ENCODE measurements at places on chromosomes 5 and 9.

DNA sequence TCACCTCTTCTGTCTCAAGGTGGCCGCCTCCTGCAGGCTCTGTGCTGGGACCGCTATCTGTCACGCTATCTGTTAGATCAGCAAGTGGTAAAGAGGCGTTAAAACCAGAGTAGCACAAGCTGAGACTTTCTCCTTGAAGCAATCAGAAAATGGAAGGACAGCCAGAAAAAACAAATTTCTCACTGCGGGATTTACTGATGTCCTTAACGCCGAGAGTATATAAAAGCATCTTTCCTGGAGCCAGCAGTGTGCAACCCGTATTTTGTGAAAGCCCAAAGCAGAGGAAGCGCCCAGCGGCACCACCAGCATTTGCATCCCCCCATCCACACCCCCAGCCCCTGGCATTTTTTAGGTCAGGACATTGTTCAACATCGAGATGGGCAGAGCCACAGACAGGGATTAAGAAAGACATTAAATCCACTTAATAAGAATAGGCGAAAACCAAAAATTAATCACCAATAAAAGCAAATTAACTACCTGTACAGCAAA, 48.6 kb downstream of the DUSP1 start:
- peak; percentile 24 for DNase-seq

DNA sequence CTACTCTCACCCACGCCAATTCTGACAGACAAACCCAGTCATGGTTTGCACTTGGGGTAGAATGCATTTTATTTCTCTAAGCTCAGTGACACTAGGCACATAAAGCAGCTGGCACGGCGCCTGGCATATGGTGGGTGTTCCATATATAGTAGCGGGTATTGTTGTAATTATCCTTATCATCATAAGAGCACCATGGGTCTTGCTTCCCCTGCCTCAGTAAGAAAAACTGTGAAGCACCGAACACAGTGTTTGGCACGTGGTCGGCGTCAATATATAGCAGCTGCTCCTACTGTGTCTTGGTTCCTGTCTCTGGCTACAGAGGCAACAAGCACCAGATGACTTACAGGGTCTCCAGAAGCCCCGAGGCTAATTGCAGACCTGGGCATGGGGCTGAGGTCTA, 194.1 kb upstream of the PANK3 start:
- DNase-seq: no peak

- DNase-seq: no peak
These were observed 72.4 kb upstream of the CXCL14 start for GRCh38 chr5:135651156-135651555.

DNA sequence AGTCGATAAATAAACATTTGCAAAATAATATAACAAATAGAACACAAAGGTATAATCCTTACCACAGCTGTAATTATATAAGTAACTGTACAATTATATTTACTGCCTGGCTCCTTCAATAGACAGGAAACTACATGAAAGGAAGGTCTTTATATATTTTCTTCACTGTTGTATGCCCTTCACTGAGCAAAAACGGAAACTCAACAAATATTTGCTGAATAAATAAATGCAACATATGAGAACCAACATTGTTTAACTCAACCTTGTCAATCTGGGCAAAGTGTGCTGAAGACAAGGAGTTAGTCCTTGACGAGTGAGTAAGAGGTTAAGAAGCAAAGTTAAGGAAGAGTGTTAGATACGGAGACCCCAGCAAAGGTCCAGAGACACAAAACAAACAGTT, 22.6 kb downstream of the PSMD5 start:
- no peak for DNase-seq

DNA sequence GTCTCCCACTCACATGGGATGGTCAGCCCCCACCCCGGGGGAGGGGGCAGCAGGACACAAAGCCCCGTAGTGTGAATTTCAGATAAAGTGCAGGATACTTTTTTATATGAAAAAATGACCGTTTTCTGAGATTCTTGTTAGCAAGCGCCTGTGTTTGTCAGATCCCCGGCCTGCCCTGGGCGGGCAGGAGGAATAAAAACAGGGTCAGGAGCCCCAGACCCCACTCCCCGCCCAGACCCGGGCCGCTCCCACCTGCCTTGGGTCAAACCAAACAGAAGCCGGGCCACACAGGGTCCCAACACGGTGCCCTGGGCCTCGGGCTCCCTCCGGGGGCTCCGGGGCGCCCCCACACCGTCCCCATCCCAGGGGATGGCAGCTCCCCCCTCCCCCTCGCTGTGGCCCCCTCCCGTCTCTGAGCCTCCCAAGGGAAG, 13.5 kb upstream of the NRARP start:
- DNase-seq: no peak

DNA sequence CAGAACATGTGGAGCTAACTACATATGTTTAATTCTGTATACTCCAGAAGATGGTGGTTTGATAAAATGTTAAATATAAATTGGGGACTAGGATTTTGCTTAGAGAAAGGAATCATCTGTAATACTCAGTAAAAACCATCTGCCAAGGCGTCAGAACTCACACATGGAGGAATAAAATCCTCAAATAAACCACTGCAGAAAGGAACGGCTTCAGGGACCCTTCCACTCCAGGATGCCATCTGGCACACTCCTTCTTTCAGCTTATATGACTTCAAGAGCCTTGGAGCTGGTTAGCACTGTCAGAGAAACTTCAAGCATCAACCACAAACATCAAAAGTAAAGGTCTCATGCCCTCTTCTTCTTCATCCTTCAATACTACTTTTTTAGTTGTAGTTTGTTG, 360.6 kb downstream of the PLK2 start:
- DNase-seq: no peak

- no peak for DNase-seq
These were observed 390.9 kb upstream of the DAB2 start for GRCh38 chr5:39815711-39816110.

- DNase-seq: no peak
These were observed 89.2 kb downstream of the ANKRD33B start for GRCh38 chr5:10653043-10653442.

DNA sequence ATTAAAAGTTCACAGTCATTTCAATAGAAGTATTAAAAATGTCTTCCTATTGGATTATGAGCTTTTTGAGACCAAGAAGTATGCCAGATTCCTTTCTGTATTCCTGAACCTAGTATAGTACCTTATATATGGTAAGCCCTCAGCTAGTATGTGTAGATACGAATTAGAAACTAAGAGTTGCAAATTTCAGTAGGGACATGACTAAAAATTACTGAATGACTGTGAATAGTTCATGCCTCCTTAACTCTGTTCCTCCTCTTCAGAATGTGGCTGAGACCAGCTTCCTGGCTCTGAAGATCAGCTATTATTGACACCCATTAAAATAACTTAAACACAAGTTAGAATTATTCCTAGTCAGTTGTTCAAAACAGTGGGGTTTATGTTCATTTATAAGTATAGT, 19.7 kb downstream of the KDM3B start:
- no peak for DNase-seq

DNA sequence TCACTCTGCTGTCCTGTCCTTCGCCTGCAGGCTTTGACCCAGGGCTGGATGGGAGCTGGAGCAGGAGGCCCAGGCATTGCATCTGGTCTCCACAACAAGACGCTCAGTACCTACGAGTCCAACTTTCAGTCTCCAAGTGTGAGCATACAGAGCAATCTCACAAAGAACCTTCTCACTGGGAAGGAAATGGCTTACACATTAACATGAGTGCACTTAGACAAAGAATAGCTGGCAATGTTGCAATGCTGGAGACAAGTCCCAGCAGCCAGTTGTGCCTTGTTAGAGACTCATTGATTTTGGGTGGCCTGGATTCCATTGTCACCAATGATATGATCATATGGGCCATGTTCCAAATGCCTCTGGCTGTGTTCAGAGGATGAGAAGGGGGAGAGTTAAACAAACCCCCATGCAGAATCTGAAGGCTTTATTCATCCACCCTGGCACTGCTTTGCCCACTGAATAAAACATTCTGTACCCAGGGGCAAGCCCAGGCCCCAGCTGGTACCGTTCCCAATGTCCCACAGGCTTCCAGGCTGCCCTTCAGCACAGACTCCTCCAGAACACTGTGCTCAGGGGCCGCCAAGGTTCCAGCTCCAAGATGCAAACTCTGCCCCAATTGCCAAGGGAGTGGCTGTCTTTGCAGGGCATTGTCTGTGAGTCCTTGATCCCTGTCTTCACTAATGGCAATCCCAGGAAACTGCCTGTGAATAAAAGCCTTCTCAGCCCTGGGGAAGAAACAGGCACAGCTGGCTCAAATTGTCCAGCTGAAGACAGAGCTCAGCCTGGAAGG, 185.5 kb downstream of the HSD17B3 start:
- no peak for DNase-seq

GRCh38 chr5:157326440-157327005, 60.6 kb downstream of the CYFIP2 start:
- no peak for DNase-seq

- DNase-seq: no peak
These were observed 20.4 kb downstream of the RPS23 start for GRCh38 chr5:82257729-82258128.

- no peak for DNase-seq
These were observed 48.9 kb downstream of the DAB2IP start for GRCh38 chr9:121700165-121700831.

- DNase-seq: no peak
These were observed 461.9 kb upstream of the PAPPA start for GRCh38 chr9:115691693-115692092.

DNA sequence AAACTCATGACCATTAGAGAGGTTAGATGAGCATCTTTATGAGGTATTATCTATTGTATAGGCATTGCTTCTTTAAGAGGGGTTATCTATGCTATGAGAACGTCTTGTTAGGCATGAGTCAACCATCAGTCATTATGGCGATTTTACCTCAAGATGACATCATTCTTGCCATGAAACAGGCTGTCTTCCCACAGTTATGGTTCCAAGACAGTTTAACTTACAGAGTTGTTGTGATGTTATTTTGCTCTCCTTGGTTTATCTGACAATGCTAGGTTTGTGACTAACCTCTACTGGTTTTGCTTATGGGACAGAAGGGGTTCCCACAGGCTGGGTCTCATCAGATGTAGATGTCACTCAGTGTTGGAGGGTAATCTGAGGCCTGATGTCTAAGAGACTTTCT, 1864.7 kb upstream of the ACO1 start:
- no peak for DNase-seq

GRCh38 chr5:135458921-135459331, 6.8 kb upstream of the TIFAB start:
- no peak for DNase-seq

DNA sequence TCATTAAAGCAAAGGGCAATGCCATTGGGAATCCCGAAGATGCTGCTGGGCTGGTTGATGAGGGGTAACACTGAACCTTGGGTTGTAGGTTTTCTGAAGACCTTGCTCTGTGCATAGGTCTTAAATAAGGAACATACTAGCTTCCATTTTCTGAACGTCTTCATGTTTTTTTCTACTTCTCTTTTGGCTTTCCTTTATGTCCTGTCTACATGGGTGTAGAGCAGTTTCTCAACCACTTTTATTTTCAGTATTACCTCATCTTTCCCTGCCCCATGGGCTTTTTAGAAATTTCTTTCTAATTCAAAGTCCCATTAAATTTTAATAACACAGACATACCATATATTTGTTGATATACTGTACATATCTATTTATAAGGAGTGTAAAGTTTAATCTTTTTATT, at the start of gene IFNA14:
TSS of gene IFNA14 (minus strand) at position 95 of the 400 bp plus-strand sequence. CDS start at position 25, 70 bp downstream.
- DNase-seq: no peak

- no peak for DNase-seq
These were observed 87.5 kb downstream of the SECISBP2 start for GRCh38 chr9:89405826-89406225.

GRCh38 chr9:16987026-16987425, 116.6 kb upstream of the BNC2 start:
- DNase-seq: no peak

DNA sequence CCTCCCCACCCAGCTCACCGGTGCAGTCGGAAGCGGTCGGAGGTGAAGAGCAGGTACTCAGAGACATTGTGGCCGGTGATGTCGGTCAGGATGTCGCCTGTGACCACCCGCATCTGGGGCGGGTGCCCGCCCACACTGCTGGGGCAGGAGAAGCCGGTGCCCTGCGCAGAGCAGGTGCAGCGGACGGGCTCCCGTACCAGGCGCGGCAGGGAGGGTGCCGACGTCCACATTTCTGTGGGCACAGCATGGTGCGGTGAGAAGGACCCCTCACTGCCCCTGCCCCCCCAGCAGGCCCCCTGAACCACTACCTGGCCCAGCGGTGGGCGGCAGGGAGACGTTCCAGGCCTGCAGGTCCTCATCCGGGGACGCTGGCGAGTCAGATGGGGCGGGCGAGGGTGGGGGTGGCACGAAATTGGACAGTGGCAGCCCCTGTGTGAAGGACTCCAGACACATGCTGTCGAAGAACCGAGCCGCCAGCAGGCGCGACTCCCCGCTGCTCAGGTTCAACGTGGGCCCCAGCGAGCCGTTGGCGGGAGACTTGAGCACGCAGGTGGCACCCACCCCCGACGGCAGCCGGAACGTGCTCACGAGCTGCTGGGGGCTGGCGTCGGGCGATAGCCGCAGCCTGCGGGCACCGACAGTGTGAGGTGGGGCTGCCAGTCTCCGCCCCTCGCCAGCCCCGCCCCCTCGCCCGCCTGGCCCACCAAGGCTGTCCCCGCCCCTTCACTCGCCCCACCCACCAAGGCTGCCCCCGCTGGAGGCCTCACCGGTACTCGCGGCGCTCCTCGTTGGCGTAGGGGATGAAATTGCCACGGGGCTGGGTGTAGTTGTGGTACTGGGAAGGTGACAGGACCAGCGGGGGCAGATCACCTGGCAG, 15.1 kb downstream of the ABCA2 start:
- DNase-seq: no peak

DNA sequence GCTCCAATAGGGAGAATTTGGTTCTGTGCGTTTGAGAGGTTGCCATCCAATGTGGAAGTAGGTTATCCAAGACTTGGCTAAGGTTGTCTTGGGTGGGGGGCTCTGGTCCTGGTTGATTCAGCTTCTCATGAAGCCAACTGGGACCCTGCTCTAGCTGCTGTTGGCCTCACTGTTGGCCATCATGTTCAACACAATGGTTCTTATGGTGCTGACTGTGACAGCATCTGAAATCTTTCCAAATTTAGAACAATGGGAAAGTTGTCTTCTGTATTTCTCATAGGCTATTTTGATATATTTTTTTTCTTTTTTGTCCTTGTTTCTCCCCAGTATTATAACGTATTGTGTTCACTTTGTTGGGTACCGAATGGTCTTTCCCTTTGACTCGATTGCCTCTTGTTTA, 71.9 kb downstream of the GDNF start:
- DNase-seq: no peak

- DNase-seq: no peak
These were observed 26.8 kb downstream of the FREM1 start for GRCh38 chr9:14883310-14883944.

- no peak for DNase-seq
These were observed 15.1 kb downstream of the IFNA1 start for GRCh38 chr9:21455320-21455719.

GRCh38 chr5:16886366-16886736, 49.7 kb downstream of the MYO10 start:
- DNase-seq: no peak
